ENCODE measurements at places on chromosomes 1 and 21. TPM values are rescaled to one million over a fixed set of nuclear protein-coding genes. Genes with fewer than 3 reads are reported as not detected.

Gene NGF
- polyA plus RNA-seq, result 6.0 TPM

Gene DTL
- 20.9 TPM for polyA plus RNA-seq

- DNase-seq, result no peak
These were observed 675 bp downstream of the TMCO2 start for GRCh38 chr1:40248412-40248811.

DNA sequence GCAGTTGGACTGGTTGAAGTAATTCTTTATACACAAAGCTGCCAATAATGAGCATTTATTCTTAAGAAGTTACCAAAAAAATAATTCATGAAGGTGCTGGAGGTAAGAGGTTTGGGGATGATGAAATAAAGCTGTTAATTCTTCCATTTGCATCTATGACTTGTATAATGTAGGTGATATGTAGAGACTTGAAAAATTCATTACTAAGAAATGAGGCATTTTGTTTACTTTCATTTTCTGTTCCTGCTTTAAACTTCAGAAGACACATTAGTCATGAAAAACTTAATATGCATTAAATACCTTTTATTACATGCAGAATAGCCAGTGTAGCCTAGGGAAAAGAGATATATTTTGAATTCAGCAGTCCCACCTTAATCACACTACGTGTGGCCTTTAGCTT, 214.2 kb downstream of the SLC44A5 start:
- no peak for DNase-seq

DNA sequence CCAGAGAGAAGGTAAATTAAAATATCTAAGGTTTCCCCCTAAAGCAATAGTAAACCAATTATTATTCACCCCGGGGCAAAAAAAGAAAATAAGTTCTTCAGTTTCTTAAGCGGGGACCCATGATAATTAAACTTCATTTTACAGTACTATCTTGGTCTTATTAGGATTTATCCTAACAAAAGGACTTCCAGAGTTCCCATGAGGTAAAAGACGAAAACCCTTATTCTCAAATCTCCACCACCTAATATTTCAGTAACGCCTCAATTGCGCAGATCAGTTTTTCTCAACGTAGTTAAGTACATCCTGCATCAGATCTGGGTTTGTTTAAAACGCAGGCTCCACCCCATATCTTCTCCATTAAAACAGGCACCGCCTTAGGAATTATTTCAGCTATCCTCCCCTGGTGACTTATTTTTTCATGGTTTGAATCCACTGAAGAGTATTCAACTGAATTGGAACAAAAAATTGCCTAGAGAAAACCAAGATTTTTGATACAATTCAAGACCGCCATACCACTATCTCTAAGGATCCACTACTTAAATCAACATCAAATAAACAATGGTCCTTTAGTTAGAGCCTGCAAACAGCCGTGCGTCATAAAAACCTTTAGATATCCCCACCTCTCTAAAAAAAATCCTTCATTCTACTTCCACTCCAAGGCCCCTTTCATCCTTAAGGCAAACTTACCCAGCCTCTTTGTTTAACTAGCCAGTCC, 1.7 kb downstream of the MCL1 start:
- DNase-seq, result no peak

GRCh38 chr1:219402925-219403324, 210.0 kb downstream of the ZC3H11B start:
- no peak for DNase-seq

- DNase-seq, result no peak
These were observed 4.4 kb upstream of the PHC2 start for GRCh38 chr1:33435096-33435820.

DNA sequence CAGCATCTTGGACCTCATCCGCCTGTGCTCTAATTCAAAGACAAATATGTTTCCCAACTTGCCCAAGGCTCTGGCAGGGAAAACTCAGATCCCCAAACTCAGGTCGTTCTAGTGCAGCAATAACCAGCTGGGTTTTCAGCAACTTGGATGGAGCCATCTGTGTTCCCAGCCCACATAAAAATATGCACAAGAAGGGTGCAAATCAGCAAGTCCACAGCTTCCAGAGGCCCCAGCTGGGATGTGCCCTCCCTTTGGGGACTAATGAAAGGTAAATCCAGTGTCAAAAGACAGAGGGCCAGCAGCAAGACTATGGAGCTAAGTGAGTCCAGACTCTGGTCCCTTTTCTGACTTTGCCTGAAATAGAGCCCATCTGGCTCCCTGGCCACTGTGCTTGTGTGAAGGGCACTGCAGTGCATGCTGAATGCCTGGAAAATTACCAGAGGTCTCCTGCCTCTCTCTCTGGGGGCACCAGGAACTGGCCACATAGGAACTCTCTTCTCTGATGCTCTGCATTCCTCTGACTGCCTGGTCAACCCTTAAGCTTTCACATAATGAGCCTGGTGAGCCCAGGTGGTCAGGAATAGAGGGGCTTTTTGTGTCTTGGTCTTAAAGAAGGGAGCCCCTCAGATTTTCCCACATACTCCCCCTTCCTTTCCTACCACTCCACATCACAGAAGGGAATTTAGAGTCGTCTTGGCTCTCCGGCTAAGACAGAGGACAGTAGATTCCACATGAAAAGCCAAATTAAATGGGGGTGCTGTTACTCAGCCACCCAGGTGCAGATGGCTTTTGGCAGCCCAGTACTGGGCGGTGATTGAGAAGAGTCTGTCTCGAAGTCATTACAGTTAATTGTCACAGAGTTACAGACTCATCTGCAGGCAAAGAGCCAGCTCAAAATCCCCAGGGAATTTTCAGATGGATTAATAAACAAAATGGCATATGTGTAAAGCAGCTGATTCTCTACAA, 88.1 kb upstream of the C1orf21 start:
- DNase-seq, result no peak

DNA sequence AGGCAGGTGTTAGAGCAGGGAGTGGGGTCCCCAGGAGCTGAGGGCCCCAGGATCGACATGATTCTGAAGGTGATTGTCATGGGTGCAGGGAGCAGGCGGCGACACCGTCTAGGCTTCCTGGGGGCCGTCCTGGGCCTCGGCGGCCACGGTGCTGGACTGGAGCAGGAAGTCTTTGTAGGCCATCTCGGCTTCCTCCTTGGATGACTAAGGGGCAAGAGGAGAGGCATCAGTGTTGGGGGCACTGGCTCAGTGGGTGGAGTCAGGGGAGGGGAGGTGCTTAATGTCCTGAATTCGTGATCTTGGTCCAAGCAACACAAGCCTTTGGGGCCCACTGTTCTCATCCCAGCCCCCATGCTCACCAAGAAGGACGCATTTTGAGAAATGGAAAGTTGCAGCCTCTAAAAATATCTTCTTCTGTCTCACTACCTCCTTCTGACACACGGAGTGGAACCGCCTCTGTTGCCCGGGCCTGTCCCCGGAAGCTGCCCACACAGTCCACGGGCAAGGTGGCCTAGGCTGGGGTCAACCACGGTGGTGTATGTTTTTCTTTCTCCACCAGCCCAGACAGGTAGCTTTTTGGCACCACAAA, 8.6 kb upstream of the FCMR start:
- DNase-seq, result no peak

- DNase-seq, result no peak
These were observed 87.2 kb upstream of the CHODL start for GRCh38 chr21:18157406-18157805.

- no peak for DNase-seq
These were observed 35.7 kb upstream of the OSBPL9 start for GRCh38 chr1:51581238-51581637.
